ENCODE measurements at places on chromosomes 1 and 21.
A peak's percentile ranks its signal among the peaks of the same experiment; 100 is the strongest.

- DNase-seq: no peak
These were observed 174.8 kb downstream of the NTNG1 start for GRCh38 chr1:107315652-107316051.

DNA sequence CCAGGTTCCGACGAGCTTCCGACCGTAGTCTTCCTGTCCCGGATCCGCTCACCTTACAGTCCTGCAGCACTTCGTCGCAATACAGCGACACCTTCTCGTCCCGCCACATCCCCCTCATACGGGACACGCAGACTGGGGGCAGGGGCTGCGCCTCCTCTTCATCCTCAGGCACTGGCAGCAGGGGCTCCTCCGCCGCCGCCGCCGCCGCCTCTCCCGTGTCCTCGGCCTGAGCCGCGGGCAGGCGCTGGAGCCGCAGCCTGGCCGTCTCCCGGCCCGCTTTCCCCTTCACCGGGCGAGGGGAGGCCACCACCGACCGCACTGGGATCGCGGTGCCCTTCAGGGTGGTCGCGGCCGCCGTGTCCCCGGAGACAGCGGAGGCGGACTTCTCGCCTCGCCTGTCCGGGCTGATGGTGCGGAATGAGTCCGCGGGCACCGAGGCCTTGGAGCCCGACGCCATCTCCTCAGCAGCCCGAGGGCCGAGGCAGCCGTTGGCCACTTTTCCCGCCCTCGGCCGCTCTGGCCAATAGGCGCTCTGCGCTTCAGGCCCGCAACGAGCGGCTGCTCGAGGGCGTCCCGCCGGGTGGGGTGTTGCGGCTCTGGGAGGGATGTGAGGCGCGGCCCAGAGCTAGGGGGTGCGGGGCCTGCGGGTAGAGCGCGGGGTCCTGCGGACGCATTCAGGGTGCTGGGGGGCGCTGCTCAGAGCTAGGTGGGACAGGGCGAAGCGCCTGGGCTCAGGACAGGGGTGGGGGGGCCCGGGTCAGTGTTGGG lies at the start of gene SHCBP1L:
SHCBP1L (minus strand) TSS at position 490 of the 768 bp plus-strand sequence; CDS start at position 457, 33 bp downstream.
- no peak for DNase-seq

GRCh38 chr1:18569811-18570545 lies 60.7 kb upstream of the PAX7 start:
- no peak for DNase-seq

DNA sequence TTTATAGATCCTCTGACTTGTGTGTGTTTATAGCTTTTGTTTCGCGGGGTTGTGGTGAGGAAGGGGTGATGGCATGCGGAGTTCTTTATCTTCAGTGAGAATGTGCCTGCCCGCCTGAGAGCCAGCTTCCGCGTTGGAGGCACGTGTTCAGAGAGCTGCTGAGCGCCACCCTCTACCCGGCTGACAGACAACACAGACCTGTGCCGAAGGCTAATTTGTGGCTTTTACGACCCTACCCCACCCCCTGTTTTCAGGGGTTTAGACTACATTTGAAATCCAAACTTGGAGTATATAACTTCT lies 14.4 kb upstream of the CD101 start:
- peak; percentile 78 for DNase-seq

DNA sequence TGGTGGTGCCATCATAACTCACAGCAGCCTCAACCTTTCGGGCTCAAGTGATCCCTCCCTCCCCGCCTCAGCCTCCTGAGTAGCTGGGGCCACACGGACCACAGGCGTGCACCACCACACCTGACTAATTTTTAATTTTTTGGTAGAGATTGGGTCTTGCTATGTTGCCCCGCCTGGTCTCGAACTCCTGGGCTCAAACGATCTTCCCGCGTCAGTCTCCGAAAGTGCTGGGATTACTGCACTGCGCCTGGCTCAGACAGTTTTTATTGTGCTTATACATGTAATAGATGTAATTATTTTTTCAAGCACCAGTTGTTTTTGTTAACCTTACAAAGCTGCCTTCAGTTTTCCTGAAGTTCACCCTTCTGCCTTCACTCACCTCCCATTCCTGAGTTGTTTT lies 38.0 kb upstream of the HMGN1 start:
- no peak for DNase-seq

GRCh38 chr1:229699613-229700267 lies 73.7 kb downstream of the URB2 start:
- DNase-seq: no peak

DNA sequence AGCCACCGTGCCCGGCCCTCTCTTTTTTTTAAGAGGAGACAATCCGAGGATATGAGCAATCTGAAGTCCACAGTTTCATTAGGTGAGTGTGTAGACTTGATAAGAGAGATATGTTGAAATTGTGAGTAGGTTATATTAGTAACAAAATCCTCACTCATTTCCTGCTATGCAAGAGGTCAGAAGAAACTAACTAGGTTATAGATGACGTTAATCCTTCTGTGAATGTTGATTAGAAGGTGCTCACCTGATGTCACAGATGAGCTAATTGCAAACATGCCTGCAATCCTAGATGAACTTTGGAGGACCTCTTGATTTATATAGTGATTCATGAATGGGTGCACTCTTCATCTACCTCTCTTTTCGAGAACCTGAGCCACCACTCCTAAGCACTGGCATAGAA lies 29.3 kb downstream of the NTMT2 start:
- DNase-seq: no peak

- no peak for DNase-seq
These were observed 664.4 kb downstream of the PTPRU start for GRCh38 chr1:29900712-29901111.

DNA sequence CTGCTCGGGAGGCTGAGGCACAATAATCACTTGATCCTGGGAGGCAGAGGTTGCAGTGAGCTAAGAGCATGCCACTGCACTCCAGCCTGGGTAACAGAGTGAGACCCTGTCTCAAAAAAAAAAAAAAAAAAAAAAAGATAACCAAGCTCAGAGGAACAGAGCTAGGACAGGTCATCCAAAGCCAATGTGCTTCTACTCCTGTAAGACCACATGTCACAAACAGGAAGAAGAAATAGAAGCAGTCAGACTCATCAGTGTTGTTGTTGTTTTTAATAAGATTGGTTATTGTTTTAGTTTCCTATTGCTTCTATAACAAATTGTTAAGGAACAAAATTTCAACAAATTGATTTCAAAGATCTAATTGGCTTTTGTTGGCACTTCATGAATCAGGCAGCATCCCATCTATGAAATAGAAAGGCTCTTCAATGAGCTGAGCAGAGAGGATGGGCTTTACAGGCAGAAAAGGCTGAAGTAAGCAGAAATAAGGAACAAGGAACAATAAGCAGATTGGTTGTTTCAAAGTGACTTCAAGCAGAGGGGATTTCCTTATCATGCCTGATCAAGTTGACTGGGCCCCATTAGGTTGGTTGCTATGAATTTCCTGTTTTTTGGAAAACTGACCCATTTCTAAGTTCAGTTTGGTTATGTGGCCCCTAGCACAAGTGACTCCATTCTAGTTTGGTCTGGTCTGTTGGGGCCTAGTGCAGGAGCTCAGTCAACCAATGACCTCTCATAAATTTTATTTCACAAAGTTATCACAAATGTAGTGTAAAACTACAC lies 6.0 kb upstream of the AKNAD1 start:
- DNase-seq: no peak

- peak; percentile 21 for DNase-seq
These were observed 120.0 kb upstream of the RRP15 start for GRCh38 chr1:218164930-218165700.

- DNase-seq: no peak
These were observed 66.4 kb downstream of the LUZP1 start for GRCh38 chr1:23102289-23102688.

- DNase-seq: peak; percentile 53
These were observed 2.2 kb downstream of the TCEA3 start for GRCh38 chr1:23422241-23422877.

GRCh38 chr1:6473974-6474814 lies 8.2 kb upstream of the TNFRSF25 start:
- DNase-seq: no peak

DNA sequence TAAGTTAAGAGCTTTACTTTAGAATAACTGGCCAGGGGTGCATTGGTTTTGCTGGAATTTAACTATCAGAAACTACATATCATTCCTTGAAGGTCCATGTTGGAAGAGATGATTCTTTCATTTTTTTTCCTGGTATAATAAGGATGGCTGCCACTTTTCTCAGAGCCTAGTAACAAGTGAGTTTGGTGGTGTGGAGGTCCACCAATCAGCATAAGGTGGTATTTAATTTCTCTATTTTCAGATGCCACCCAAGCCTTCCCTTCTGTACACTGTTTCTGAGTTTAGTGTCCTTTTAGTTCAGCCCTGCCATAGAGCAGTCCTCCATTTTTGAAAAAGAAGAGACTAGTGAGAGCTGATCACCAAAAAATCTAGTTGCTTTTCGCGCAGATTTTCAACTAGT lies 386.3 kb downstream of the USP25 start:
- no peak for DNase-seq

DNA sequence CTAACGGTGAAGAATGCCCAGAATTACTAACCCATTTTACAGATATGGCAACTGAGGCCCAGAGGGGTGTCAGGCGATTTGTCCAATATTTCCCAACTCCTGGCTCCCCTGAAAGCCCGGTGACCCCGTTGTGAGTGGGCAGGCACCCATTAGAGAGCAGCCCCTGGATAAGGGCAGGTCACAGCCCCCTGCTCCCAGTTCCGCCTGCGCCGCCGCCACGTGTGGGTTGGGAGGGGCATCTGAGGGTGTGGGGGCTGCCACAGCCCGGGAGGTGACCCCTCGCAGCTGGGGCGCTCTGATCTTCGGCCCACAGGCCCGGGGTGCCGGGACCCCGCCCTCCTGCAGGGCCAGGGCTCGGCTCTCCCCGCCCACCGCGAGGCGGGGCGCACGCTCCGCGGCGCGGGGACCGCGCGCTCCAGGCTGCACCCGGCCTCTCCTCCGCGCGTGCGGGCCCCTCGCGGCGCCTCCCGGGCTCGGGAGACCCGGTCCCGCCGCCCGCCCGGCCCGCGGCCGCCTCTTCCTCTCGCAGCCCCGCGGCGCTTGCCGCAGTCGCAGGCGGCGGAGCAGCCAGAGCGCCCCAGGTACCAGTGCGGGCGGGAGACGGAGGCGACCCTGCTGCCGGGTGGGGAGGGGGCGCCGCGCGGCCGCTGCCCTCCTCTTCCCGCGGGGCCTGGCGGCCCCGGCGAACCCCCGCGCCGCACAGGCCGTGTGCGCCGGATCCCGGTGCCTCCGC lies at the start of gene HTR6:
HTR6 (plus strand) TSS at position 423 of the 733 bp plus-strand sequence. CDS start 879 bp downstream, outside the sequence.
- peak; percentile 38 for DNase-seq

DNA sequence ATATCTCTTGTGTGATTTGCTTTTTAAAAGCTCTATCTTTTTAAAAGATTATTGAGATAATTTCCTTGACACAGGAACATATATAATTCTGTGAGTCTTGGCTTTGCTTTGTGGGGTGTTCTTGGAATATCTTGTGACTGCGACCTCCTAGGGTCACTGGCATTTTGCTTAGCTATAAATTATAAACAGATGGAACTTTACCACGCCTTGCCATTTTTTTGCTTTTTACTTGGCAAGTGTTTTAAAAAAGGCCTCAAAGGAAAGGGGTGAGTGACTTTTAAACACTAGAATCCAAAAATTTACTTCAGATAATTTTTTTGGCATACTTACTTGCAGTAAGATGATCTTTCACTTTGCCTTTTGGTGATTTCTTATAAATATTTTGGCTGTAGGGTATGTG lies 43.6 kb downstream of the ALG6 start:
- no peak for DNase-seq

- DNase-seq: no peak
These were observed 217.0 kb downstream of the DNAH14 start for GRCh38 chr1:225146478-225146877.

DNA sequence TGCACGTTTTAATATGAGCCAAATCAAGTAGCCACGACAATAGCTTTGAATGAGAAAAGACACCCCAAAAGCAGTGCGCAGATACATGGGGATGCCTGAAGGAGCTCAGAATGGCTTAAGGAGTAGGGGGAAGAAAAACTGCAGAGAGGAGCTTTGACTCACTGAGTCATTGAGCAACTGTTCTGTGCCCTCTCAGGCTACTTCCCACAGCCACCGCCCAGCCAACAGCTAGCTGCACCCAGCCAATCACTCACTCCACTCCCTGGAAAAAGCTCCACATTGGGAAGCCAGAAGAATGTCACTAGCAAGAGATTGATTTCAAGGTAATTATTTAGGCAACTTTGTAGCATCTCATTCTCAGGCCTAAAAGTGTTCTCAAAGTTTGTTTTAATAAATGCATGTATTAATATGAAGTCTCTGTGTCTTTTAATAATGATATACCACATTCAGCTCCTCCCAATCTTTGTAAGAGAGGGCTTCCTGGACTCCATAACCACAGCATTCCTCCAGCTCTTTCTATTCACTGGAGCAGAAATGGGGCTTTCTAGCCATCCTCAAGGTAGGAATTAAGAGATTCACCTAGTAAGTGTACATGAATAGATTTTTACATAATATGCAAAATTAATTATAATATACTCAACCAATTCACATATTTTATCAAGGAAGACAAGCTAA lies 16.8 kb downstream of the DUSP10 start:
- no peak for DNase-seq

DNA sequence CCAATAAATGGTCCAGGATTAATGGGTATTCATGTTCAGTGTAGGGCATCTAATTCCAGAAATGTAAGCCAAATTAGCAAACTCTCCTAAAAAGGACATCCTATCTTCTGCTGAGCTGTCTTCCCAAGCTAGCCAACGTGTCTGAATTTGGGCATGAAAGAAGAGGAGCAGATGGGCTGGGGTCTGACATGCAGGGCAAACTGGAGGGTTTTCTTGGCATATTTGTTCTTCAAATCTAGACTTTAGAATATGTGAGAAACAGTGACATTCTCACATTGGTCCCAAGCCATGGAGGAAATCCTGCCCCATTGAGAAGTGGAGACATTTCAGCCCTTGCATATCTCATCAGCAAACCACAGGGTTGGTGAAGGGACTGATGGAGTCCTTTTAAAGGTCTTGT lies 67.2 kb downstream of the LRIG2 start:
- no peak for DNase-seq

- DNase-seq: no peak
These were observed 833 bp upstream of the DIP2A start for GRCh38 chr21:46457801-46458314.

DNA sequence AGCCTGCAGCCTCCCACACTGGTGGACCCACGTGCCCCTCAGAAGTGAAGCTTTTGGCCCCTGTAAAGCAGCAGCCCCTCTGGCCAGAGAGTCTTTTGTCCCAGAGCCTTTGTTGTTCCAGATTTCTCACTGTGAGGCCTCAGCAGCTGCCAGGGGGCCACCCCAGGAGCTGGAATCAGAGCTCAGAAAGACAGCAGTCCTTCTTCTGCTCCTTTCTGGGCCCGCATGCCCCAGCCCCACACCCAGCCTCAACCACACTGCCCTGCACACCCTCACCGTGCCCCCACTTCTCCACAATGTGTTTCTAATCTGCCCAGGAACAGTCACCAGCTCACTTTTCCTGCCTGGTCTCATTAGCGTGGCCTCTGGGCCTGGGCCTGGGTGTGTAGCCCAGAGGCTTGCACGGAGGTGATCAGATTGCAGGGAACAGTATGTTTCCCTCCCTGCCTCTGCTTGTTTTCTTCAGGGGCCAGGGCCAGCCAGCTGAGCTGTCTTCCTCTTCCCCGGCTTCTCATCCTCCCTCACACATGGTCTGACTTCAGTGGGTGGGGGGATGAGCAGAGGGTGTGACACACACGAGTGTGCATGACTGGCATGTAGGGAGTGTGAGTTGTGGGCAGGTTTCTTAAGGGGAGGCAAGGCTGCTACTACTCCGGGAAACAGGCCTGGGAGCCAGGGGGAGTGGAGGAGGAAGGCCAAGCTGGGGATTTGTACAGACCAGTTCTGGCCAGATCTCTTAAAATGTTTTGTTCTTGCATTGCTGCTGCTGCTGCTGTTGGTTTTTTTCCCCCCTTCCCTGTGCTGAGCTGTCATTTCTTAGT lies 82.5 kb upstream of the ZNF648 start:
- no peak for DNase-seq

GRCh38 chr21:22725436-22725835 lies 1727.2 kb downstream of the NCAM2 start:
- DNase-seq: no peak

- no peak for DNase-seq
These were observed 27.8 kb downstream of the TMPRSS2 start for GRCh38 chr21:41480086-41480690.
